Smooth muscle cell of the umbilical artery (primary cell): ENCODE measurements at places on chromosomes 3 and 15. TPM values are rescaled to one million over a fixed set of nuclear protein-coding genes. Genes with fewer than 3 reads are reported as not detected.

Gene CCDC54
- not detected in 2 replicates for total RNA-seq

Gene RHO
- not detected in 2 replicates for total RNA-seq

Gene GOLGA6L7
- total RNA-seq = not detected in 2 replicates

Gene EXOSC7
- total RNA-seq = 43.8 and 65.0 TPM in 2 replicates

Gene CGGBP1
- total RNA-seq = 70.7 and 83.0 TPM in 2 replicates

Gene OXSM
- 11.0 and 14.0 TPM in 2 replicates for total RNA-seq

Gene IMPG2
- 0.28 and 0.59 TPM in 2 replicates for total RNA-seq

Gene GOLGA8G
- under 0.01 TPM in 1 of 2 replicates, not detected in the other for total RNA-seq

Gene TRAIP
- 1.5 and 2.4 TPM in 2 replicates for total RNA-seq

Gene GOLGA8S
- 0.05 TPM in 1 of 2 replicates, not detected in the other for total RNA-seq

Gene IP6K1
- 22.6 and 39.2 TPM in 2 replicates for total RNA-seq

Gene ABHD2
- total RNA-seq = 25.8 and 76.3 TPM in 2 replicates

Gene AMIGO3
- total RNA-seq = 0.30 TPM in 1 of 2 replicates, not detected in the other

Gene WDR53
- 5.3 and 5.8 TPM in 2 replicates for total RNA-seq

Gene FYTTD1
- total RNA-seq = 63.8 and 79.7 TPM in 2 replicates

Gene MOBP
- total RNA-seq = not detected in 2 replicates

Gene ALS2CL
- 0.30 and 0.37 TPM in 2 replicates for total RNA-seq

Gene SPSB4
- under 0.01 TPM in 1 of 2 replicates, not detected in the other for total RNA-seq

Gene SLC2A2
- not detected in 2 replicates for total RNA-seq

Gene STX19
- total RNA-seq = not detected in 2 replicates

Gene VIPR1
- total RNA-seq = not detected in 2 replicates

Gene HYAL1
- 0.30 and 0.42 TPM in 2 replicates for total RNA-seq

Gene LIPH
- not detected in 2 replicates for total RNA-seq

Gene PGBD4
- 2.9 and 3.3 TPM in 2 replicates for total RNA-seq

Gene CFAP20DC
- 1.8 and 2.7 TPM in 2 replicates for total RNA-seq

Gene GCNT3
- total RNA-seq = under 0.01 and 0.09 TPM in 2 replicates

Gene TRA2B
- total RNA-seq = 139 and 153 TPM in 2 replicates

Gene PCSK6
- 1.2 and 3.2 TPM in 2 replicates for total RNA-seq

Gene GREM1
- total RNA-seq = 41.6 and 185 TPM in 2 replicates

Gene TERC
- total RNA-seq = 21.7 and 295 TPM in 2 replicates

Gene MYRIP
- 0.05 TPM in 1 of 2 replicates, not detected in the other for total RNA-seq
